ENCODE measurements at places on chromosomes 4 and X. TPM values are rescaled to one million over a fixed set of nuclear protein-coding genes. Genes with fewer than 3 reads are reported as not detected.

Gene CCNQ
- total RNA-seq: 21.2 TPM

Gene CXCL11
- not detected for total RNA-seq

Gene APLN
- 2.4 TPM for total RNA-seq

Gene F11
- total RNA-seq: not detected

Gene VSIG4
- total RNA-seq: 15.1 TPM

Gene NOCT
- 33.8 TPM for total RNA-seq

Gene AMTN
- not detected for total RNA-seq

Gene TMPRSS11B
- not detected for total RNA-seq

Gene RBMX2
- total RNA-seq: 28.9 TPM

Gene CXorf49B
- total RNA-seq: not detected

Gene ACE2
- under 0.01 TPM for total RNA-seq

Gene SLC9B1
- total RNA-seq: 5.7 TPM

Gene TRIM75
- total RNA-seq: not detected

Gene FREM3
- total RNA-seq: under 0.01 TPM

Gene DOK7
- total RNA-seq: under 0.01 TPM

GRCh38 chr4:152310257-152310656 is 225.6 kb downstream of the FBXW7 start:
- DNase-seq: no peak

DNA sequence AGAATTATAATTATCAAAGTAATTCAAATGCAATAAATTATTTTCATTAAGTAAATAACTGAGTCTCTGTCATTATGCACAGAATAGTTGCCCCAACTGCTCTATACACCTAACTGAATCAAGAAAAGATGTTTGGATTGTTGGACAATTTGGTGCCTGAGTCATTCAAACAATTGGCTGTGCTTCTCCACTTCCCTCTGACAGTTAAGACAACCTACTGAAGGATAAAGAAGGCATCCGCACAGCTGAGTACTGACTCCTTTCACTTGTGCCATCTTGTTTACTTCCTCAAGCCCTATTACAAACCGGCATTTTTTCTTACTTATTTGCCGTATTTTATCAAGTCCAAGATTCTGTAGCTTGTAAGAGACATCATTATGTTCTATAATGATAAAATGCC is 110.6 kb upstream of the C1QTNF7 start:
- DNase-seq: no peak

DNA sequence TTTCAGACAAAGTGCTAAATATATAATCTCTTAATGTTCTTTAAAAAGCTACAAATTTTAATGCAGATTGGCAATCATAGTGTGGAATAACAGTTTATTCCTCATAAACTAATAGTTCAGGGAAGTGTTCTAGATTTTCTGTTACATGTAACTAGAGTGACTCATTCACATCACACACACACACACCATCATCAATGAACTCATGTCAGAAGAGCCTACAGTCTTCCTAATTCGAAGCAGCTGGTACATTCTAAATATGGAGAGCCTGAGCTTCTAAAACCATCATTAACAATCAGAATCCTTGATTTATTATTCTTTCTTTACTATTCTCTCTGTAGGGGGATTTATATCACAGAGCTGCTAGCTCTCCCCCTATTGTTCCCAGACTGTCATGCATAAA is 49.6 kb downstream of the DKK2 start:
- no peak for DNase-seq

DNA sequence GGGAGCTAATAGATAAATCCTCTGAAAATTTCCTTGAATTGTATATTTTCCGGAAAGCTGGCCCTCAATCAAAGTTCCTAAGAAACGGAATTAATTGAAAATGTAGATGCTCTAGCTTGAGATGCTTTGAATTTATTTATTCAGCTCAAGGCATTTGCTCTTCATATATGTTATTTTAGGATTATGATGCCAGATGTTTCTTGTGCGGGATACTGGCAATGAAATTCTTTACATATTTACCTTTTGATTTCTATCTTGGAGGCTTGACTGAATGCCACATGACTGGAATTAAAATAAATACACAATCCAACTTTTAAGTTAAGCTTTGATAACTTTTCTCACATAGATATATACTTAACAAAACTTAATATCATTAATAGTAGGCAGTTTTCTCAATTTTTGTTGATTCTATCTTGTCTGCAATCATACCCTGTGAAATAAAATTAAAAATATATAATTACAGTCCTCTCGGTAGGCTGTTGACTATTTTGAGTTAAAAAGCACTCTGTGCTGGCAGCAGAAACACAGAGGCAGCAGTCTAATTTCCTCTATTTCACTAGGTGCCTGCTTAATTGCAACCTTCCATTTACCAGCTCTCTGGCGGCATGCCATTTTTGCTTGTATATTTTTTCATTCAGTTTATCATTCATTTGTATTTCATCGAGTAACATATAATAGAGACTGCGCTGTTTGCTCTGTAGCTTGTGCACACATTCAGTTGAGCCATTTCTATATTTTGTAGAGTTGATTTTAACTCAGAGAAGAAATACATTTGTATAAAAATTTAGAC is 991.5 kb downstream of the ADGRL3 start:
- no peak for DNase-seq

DNA sequence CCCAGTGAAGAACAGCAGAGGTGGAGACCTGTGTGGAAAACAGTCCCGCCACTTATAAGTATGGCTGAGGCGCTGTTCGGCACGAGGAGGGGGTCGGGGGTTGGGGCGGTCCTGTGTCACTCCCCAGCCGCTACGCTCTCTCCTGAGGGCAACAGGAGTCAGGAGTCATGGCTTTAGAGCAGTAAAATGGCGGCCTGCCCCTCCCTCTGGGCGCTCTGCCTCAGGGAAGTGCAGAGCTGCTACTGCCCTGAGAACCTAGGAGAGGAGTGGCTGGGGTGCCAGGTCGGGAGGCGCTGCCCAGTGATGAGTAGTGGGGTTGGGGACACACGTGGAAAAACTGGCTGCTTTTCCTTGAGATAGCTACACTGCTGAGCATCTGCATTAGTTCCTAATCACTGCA is 551.2 kb upstream of the AMOT start:
- DNase-seq: no peak

DNA sequence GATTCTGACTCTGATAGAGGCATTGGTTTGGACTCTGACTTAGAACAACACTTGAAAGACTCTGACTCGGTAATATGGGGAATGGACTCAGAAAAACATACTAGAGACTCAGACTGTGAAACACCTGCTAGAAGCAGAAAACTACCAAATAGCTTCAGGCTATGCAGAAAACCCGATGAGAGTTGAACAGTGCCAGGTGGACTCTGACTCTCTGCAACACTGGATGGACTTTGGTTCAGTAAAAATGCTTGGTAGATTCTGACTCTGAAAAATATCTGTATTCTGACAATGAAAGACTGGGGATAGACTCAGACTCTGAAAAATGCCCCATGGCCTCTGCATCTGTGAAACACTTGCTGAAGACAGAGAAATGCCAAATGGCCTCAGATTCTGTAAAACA is 215.1 kb upstream of the HDX start:
- DNase-seq: no peak

DNA sequence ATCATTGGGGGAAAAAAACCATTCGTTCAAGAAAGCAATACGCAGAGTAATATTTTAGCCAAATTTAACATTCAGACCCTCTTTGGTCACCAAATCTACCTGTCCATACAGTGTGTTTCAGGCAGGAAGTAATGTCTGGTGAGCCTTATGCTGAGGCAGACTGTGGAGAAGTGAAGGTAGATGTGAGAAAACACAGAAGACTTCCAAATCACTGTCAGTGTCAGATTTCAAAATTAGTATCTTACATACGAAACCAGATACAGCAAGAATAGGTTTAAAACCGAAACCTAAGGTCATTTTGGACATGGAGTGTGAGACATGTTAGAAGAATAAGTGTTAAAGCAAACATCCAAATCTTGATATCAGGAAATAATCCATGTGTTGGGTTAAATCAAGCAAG is 664.5 kb upstream of the HTR2C start:
- no peak for DNase-seq

GRCh38 chr4:153466081-153466948 is at the start of gene TMEM131L:
Gene TMEM131L, plus strand, starts transcription at chr4:153466360. Its CDS starts 38 bp downstream, at chr4:153466398.
- DNase-seq: peak; percentile 89

- no peak for DNase-seq
These were observed 902 bp upstream of the LARP1B start for GRCh38 chr4:128060121-128060698.

GRCh38 chrX:15073313-15073712 is 196.6 kb downstream of the ASB9 start:
- DNase-seq: no peak

DNA sequence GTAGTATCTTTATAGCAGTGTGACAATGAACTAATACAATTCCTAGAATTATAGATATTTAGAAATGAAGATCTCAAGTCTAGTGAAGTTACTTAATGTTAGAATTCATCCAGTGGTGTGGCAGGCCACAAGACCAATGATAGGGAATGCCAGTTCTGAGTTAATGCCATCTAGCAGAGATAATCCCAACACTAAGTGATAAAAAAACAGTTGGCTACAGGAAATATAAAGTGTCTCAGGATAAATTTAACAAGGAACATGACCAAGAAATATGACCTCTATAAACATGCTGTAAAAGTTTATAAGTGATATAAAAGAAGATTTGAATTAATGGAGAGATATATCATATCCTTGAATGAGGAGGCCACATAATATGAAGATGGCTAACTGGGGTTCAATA is 1790.5 kb upstream of the ADGRL3 start:
- no peak for DNase-seq

- DNase-seq: no peak
These were observed 17.3 kb downstream of the TSC22D3 start for GRCh38 chrX:107758231-107758766.

DNA sequence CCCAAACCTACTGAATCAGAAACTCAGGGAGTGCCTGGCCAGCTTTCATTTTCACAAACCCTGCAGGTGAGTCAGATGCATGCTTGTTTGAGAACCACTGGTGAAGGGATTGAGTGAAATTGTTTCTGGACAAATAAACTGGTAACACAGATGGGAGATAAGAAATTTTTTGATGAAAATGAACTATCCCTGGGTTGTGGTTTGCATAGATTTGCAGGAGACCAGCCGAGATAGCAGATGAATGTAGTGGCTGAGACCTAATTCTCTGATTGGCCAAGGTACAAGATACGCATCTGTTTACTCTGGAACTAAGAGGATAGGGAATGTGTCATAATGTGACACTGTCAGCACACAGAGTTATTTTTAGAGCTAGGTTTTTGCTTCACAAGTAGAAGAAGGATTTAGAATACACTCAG is 117.8 kb upstream of the NOCT start:
- DNase-seq: no peak

- no peak for DNase-seq
These were observed 527.2 kb downstream of the GBA3 start for GRCh38 chr4:23219779-23220408.

DNA sequence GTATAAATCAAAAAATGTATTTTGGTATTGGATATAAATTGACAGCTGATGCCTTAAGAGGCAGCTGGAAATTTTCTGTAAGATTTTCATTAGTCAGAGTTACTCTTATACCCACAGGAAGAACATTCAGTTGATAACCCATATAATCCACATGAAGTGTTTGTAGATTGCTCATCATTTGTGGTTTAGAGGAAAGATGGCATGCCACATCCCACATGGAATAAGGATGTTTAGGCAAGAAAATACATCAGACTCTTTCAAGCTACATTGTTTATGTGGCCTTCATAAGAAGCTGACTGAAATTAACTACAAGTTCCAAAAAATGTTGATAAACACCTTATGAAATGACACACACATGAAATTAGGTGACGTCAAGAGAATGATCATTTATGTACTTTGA is 56.6 kb downstream of the AREG start:
- no peak for DNase-seq

DNA sequence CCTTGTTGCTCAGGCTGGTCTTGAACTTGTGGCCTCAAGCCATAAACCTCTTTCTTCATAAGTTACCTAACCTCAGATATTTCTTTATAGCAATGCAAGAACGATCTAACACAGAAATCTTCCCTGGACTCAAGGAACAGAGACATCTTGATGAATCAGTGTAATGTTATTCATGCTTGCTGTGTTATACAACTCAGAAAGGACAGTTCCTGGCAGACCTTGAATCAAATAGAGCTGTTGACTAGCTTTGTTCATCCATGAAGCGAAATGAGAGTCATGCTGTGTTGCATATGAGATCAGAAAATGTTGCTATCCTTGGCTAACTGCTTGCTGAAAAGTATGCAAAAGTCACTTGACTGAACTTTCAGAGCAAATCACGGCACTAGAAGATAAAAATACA is 72.6 kb upstream of the ARHGAP24 start:
- no peak for DNase-seq

DNA sequence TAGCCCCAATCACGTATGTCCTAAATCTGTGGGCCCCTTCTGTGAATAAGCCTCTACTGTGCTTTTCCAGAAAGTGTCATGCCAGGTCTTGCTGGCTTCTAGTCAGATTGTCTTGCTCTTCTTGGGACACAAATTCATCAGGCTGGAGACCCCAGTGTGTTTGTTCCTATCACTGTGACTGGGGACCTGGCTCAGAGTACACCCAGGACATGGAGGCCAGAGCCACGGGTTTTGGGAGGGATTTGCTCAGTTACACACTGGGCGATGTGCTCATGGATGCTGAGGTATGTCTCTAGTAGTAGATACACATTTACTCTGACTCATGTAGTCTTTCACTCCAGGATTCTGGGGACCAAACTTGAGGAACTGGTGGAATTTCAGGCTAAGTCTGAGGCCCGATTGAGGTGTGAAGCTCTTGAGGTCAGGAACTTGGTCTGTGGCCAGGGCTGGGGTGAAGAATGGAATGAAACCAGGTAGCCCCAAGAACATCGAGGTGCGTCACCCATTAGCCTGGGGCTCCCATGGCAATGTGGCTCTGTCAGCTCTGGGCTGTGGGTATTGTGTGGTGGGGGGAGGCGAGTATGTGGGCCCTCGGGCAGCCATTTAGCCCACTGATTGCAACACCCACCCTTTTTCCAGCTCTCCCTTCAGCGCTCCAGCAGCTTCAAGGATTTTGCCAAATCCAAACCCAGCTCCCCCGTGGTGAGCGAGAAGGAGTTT is 7.7 kb downstream of the SASH3 start:
- no peak for DNase-seq

DNA sequence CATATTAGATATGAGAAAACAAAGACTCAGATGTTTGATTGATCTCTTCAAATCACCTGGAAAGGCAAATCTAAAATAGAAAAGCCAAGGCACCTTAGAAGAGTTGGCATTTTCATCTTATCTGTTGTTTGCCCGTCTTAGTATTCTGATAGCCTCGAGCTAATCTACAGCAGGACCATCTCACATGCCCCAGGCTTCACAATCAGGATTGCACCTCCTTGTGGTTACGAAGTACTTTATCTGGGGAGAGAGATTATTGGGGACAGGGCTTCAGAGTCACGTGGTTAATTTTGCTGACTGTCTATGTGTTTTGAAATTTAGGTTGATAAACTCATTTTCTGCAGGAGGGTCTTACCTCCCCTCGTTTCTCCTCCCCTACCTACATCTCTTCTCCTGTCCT is 313.1 kb upstream of the ANXA10 start:
- no peak for DNase-seq

- DNase-seq: no peak
These were observed 19.9 kb upstream of the ENPP6 start for GRCh38 chr4:184237612-184238011.

DNA sequence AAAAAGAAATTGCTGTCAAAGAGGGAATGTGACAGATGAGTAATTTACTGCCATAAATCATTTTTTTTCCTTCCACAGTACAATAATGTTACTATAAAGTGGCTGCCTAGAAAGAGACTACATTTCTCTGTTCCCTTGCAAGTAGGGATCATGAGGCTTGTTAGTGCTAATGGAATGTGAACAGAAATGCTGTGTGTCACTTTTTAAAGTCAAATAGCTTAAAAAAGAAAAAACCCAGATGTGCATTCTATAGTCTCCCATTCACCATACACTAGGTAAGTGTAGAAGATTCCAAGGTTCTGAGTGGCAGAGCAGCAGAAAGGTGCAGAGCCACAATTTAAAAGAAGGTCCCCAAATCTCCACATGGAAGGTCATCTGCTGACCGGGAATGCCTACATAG is 328.4 kb downstream of the CAMK2D start:
- no peak for DNase-seq

All from frontal cortex (tissue), 4 donors.